ENCODE measurements at places on chromosomes 4 and X.
A peak's percentile ranks its signal among the peaks of the same experiment; 100 is the strongest.

DNA sequence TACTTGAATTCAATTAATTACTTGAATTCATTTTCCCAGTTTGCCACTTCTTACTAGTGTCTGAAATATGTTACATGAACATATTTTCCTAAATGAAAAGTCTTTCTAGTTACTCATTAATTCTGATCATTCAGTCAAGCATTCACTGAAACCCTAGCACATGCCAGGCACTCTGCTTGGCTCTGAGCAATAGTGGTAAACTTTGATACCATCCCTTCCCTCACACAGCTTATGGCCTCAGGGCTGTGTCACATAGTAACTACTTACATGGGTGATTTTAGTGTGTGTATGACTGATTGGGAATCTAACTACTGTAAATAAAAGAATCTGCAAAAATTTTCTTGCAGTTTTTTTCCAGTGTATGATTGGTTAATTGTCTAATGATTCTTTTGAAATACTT, 32.7 kb downstream of the METAP1 start:
- no peak for DNase-seq

- DNase-seq, result peak; percentile 8
Measured at GRCh38 chrX:104195489-104196084, 29.3 kb downstream of the FAM199X start.

DNA sequence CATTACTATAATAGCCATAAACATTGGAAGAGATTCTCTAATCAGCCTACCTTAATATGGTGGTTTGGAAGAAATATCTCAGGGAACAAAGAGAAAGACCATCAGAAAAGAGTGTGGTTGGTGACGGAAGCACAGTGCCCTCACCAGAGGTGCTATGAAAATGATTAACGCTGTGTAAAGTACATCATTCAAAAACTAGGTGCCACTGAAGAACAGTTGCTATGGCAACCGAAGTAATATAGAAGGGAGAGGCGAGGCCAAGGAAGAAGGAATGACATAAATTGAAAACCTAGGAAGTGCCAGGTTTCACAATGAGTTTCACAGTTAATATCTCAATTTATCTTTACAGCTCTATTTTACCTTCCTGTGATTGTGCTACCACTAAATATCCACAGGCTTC, 57.0 kb upstream of the ARSJ start:
- no peak for DNase-seq

- no peak for DNase-seq
Measured at GRCh38 chr4:53714236-53715140, 123.2 kb upstream of the LNX1 start.

DNA sequence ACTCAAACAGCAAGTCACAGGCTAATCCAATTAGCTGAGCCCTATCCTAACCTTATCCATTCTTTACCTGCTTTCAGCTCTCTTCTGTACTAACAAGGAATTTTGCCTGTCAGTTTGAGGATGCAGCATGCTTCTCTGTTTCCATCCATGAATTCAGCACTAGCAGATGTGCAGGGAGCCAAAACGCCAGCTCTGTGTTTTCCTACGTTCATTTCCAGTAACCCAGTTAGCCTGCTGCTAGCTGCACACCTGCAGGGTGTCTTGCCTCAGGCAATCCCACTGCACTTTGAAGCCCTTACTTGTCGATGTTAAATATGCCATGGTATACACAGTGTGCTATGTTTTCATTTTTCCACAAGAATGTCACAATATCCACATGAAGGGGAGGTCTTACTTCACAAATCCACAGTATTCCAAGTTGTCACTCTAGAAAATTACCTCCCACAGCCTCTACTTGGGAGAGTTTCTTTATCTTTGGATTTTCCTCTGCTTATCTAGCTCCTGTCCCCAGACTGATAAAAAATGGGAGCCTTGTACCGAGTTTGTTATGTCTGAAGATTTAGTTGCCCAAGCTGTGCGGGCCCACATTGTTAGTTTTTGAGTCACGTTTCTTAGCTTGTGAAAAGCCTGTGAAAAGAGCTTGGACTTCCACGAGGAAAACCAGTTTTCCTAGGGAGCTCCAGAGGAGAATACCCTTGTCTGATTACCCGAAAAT, 127.6 kb upstream of the HHIP start:
- no peak for DNase-seq

DNA sequence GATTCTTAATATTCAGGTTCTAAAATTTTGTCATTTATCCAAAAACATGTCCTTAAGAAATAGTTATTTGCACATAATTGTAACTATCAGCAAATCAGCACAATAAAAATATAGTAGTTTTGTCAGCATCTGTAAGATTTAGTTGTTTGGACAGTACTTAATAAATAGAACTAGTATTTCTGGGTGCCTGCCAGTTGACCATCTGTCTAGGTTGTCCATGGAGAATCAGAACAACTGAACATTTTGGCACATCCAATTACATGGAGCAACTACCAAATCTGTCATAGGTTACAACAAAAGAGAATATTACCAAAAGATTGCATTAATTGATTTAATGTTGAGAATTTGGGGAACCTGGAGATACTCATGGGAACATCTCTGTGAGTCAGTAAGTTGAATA, 305.5 kb upstream of the TACR3 start:
- no peak for DNase-seq

DNA sequence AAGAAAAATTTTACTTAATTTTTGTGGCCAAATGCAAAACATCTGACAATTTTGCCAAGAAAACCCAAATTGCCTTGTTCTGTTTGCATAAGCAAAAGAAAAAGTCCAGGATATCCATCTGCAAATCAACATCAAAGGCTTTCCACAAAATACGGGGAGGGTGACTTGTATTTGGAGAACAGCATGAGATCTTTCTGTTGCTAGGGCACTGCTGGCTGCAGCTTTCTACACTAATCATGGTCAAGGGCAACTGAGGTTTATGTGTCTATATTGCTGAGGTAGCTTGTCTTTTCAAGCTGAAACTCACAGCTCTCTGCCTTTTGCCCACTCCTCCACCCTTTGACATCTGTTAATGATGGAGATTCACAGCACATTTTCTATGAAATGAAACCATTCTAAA, 389.1 kb downstream of the NKX6-1 start:
- no peak for DNase-seq

DNA sequence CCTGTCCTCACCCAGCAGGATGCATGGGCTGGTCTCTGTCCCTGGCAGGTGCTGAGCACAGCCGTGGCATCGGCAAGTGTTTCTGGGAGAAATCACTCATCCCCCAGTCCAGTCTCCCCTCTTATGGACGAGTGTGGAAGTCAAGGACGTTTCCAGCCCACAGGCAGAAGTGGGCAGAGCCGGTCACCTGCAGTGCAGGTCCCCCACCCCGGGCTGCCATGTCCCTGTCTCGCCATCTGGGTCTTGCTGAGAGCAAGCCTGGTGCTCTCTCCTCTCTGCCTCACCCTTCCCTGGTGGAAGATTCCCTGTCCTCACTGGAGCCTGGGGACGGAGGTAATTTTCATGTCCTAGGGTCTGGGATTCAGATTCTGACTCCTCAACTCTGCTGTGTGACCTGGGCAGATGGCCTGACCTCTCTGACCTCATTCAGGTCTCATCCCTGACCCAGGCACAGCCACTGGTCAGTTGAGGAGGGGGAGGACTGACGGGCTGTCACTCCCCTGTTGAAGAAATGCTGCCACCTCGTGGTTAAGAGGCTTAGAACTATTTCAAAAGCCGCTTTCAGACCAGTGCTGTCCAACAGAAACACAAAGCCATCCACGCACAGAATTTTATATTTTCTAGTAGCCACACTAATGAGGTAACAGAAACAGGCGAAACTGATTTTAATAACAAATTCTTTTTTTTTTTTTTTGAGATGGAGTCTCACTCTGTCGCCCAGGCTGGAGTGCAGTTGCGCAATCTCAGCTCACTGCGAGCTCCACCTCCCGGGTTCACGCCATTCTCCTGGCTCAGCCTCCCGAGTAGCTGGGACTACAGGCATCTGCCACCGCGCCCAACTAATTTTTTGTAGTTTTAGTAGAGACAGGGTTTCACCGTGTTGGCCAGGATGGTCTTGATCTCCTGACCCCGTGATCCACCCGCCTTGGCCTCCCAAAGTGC, 1.8 kb downstream of the CPZ start:
- peak; percentile 5 for DNase-seq

GRCh38 chr4:64266669-64267068, 142.6 kb downstream of the TECRL start:
- no peak for DNase-seq

GRCh38 chr4:31788676-31789075, 1068.5 kb downstream of the PCDH7 start:
- DNase-seq, result no peak

DNA sequence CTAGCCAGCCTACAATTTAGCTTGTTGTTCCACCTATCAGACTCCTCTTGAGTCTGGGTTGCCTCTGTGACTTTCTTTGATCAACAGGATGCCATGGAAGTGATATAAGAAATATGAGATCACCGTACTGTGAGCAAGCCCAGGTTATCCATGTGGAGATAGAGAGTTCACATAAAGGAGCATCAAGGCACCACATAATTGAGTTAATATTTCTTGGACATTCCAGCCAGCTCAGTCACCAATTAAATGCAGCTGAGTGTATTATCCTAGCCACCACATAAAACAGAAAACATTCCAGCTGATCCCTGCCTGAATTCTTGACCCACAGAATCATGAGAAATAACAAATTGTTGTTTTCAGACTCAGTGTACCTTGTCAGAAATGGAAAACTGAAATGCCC, 253.6 kb downstream of the PPP1R2C start:
- DNase-seq, result no peak

DNA sequence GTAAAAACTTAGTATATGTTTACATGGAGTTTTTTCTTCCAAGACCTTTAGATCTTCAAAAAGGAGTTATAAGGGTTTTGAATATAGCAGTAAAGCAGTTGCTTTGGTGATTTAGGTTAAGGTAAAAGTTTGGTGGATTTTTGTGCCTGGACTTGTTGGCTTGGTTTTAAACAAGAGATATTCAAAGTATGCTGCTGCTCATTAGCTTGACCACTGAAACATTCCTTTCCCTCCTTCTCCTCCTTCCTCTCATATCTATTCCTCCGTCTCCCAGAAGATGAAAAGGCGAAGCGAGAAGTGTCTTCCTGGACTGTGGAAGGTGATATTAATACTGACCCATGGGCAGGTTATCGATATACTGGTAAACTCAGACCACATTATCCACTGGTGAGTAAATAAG, 38.4 kb downstream of the METAP1 start:
- no peak for DNase-seq

DNA sequence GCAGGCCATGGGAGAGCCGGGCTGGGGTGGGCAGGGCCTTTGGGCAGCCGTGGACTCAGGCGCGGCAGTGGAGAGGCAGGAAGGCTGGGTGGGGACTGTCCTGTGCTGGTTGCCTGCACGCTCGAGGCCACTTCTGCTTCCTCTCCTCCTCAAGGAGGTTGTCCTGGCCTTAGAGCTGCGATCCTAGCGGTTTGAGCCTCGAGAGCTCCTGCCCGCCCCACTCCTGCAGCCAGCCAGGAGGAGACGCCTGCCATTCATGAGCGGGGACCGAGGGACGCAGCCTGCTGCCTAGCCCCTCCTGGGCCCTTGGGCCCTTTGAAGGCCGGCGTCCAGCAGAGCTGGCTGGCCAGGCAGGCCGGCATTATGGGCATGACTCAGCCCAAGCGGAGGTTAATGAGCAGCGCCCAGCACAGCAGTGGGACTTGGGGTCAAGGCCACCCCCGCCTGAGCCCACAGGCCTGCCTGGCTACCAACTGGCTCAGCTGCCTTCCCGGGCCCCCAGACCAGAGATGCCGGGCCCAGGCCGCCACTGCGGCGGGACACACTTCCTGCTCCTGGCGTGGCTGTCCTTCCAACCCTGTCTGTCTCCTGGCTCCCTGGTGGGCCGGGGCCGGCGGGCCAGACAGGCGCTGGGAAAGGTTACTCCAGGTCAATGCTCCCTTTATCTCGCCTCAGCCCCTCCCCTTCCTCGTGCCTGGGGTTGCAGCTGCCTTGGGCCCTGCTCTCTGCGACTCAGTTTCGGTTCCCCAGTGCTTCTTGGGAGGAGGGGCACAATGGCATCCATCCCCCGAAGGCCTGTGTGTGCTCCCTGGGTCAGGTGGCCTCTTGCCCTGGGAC, 1.8 kb downstream of the ABCD1 start:
- DNase-seq, result no peak

- DNase-seq, result no peak
Measured at GRCh38 chrX:27466051-27466450, 2.9 kb upstream of the PPP4R3C start.

DNA sequence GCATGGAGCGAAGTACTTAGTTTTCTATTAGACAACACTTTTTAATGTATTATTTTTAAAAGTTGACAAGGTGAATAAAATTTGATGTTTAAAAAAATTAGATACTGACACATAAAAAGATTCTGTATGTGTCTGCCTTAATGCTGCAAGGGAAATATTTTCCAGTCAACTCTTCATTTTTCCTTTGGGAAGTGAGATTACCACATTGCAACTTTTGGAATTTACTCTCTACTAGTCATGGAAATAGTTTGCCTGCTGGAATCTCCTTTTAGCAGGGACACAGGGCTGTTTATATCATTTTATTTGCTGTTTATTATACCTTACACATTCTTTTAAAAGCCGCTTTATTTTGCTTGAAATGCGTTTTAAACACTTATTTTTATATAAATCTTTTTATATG, 135.1 kb downstream of the MID1 start:
- DNase-seq, result no peak

DNA sequence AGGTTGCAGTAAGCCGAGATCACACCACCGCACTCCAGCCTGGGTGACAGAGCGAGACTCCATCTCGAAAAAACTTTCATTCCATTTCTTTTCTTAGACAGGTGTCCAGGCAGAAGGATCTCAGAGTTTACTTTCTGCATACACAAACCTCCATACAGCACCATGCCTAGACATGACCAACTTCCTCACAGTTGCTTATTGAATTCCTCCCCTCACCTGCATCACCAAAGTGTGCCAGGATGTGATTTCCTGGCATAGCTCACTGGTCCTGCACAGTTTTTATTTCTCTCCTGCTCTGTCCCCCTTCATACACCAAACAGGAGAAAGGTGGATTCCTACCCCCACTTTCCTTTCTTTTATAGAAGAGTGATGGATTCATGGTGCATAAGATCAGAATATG, 34.7 kb upstream of the PPARGC1A start:
- no peak for DNase-seq

- no peak for DNase-seq
Measured at GRCh38 chr4:175470131-175470530, 341.9 kb downstream of the GPM6A start.

- DNase-seq, result no peak
Measured at GRCh38 chrX:151870602-151871001, 42.1 kb upstream of the MAGEA4 start.

DNA sequence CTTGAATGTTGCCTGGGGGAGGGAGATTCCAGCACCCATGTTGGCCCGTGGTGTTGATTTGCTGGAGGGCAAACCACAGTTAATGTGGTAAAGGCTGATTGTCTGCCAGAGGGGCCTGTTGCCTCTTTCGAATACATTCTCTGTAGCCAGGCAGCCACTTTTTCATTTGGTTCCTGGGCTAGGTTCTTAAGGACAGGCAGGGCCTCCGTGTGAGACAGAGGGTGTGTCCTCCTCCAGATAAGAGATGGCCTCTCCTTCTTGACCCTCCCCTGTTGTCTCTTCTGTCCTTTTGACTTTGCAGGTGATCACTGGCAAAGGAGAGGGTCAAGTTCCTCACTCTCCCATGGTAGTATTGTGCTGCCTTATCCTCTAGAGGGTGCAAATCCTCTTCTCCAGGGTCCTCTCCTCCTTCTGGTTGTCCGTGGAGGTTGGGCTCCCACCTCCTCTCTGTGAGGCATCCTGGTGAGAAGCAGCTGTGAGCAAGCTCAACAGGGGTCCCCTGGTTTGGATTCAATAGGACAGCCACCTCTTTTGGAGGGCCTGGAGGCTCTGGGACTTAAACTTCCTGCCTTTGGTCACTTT, 44.9 kb downstream of the ZNF182 start:
- no peak for DNase-seq

Measured in NCI-H510A treated with DMSO at 0.1 percent for 48 hours (cell line).